ENCODE measurements at places on chromosomes 7 and 10. TPM values are rescaled to one million over a fixed set of nuclear protein-coding genes. Genes with fewer than 3 reads are reported as not detected.

GRCh38 chr10:128337860-128338378 lies 211.7 kb upstream of the MKI67 start:
- DNase-seq = no peak

DNA sequence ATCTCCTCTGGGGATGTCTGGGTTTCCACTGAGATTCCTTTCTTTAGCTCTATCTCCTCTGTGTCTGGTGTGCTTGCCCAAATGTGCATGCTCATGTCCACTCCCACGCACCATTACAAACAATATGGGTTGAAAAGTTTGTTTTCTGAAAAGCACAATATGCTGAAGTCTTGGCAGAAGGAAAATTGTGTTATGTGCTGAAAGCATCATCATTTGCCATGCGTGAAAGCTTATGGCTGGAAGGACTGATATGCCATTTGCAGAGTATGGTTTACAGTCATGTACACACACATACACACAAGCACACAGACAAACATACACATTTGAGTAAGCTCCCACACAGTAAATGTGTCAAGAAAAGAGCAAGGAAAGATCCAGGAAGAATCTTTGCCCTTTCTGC lies 231.6 kb downstream of the SORCS3 start:
- DNase-seq = no peak

The CC2D2B gene
- total RNA-seq = 2.5 TPM

The NAT16 gene
- 2.1 TPM for total RNA-seq

GRCh38 chr7:92835261-92835850 lies 1.0 kb downstream of the CDK6 start:
- DNase-seq = no peak

GRCh38 chr7:91239171-91239604 lies 25.0 kb upstream of the FZD1 start:
- DNase-seq = no peak

DNA sequence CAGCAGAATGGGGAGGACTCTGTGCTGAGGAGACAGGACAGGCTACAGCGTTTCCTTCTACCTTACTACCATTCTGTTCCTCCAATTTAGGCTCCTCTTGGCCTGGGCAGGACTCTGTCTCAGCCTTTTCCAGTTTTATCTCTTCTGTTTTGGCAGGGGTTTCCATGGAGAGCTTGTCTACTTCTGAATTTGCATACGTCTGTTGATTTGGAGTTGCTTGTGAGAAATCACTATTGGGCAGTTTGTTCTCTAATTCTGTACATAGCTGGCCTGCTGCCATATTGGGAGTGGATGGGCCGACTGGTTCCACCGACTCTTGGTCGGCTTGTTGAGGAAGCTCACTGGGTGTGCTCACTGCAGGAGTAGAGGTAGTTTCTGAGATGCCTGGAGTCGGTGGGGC lies 136.8 kb downstream of the GALNT11 start:
- no peak for DNase-seq

The C10orf53 gene
- 0.18 TPM for total RNA-seq

GRCh38 chr7:99672573-99672972 lies 7.2 kb downstream of the CYP3A5 start:
- no peak for DNase-seq

The HMX2 gene
- not detected for total RNA-seq

DNA sequence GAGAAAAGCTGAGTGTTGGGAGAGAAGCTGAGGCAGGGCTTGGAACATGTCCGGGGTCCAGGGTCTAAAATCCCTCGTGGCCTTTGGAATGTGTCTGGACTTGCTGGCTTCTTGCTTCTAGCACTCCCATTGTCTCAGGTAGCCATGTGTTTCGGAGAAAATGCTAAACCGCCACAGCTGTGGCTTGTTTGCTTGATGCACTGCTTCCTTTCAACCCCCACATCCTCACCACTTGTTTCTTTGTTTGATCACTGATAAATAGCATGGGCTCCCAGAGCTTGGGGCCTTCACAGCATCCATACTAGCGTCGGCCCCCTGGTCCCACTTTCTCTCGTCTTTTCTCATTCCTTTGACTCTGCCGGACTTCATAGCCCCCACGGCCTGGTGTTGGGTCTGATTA lies 102.7 kb downstream of the ANKRD26 start:
- no peak for DNase-seq

The NOLC1 gene
- 25.6 TPM for total RNA-seq

DNA sequence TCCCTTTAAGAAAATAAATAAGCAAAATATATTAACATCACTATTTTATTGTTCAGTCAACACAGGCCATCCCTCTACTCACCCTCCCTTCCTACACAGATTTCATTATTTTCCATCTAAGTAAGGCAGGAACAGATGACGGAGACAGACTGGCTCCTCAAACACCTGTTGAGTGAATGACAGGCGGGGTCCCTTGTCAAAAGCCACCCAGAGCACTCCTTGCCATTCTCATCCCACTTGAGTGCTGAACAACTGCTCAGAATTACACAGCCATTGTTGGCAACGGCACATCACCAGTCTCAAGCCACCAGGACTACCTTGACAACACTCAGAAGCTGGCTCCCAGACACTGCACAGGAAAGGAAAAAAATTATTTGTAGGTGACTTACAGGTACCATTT lies 3.3 kb downstream of the GRB10 start:
- DNase-seq = no peak

The DENND10 gene
- total RNA-seq = 36.7 TPM

GRCh38 chr10:18760836-18761235 lies 101.6 kb downstream of the ARL5B start:
- DNase-seq = no peak

GRCh38 chr10:329361-330099 lies 194.3 kb downstream of the ZMYND11 start:
- peak; percentile 91 for DNase-seq
